A549 treated with RU486 at 1 μM for 4 hours (cell line): ENCODE measurements at places on chromosomes 13 and 19. TPM values are rescaled to one million over a fixed set of nuclear protein-coding genes. Genes with fewer than 3 reads are reported as not detected.

Gene RASIP1
- 0.29 to 0.75 TPM (median 0.46 TPM) in 5 replicates for total RNA-seq

Gene C3
- 34.0 to 64.4 TPM (median 45.2 TPM) in 5 replicates for total RNA-seq

Gene NEK5
- 0.03 to 0.11 TPM (median 0.08 TPM) in 4 of 5 replicates, not detected in the other for total RNA-seq

Gene RNF113B
- not detected in 5 replicates for total RNA-seq
